CD4-positive, alpha-beta T cell treated with Interleukin-21 for 1 hour (primary cell): ENCODE measurements at places on chromosomes 16 and 17.

DNA sequence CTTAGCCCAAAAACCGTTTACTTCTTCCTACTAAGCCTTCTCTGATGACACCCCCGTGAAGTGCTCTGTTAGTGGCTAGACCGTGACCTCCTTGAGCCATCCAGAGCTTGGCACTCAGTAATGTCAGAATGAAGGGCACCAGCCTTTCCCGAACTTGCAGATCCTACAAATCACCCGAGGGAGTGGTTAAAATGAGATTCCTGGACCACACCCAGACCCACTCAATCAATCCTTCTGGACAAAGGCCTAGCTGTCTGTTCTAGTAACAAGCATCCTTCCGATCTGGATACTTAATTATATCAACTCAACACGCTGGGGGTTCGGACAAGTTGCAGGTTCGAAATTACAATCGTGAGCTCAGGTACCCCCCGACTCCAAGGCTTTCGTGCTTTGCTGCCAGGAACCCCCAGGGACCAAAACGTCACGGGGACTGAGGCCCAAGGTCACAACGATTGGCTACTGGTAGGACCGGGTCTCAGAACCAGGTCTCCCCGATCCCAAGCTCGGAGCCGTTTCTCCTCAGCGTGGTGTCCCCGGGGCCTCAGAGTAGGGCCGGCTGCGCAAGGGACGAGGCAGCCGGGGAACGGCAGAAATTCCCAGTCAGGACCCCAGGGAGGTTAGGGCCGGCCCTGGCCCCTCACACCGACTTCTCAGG, 527 bp downstream of the CIAPIN1 start:
- peak; percentile 26 for DNase-seq

- DNase-seq, result no peak
These were observed 22.2 kb downstream of the MEAK7 start for GRCh38 chr16:84482001-84482891.

GRCh38 chr16:88976366-88977017, 515 bp downstream of the CBFA2T3 start:
- no peak for DNase-seq

DNA sequence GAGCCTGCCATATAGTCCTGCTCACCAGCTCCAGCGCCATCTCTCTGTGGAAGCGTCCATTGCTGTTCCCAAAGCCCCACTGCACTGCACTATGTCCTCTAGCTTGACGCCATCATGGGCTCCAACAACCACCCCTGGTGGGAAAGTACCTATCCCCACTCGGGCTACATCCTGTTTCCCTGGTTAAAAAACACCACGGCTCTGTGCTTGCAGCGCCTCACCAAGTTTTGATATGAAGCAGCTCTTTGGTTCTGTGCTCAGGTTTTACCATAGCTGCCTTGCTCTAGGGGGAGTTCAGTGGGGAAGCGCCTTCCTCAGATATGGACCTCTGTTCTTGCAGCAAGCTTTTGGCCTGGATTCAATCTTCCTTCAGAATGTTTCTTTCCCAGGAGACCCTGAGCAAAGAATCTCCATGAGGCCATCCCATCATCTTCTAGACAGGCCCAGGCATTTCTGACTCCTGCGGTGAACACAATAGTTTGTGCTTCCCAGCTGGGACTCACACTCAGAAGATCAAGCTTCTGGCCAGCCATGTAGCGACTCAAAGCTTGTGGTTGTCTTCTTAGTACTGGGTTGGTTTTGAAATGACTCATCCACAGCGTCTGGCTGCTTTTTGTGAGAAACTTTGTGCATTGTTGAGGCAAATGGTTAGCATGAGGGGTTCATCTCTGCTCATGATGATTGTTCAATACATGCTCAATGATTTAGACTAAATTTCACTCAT, 39.5 kb downstream of the DYNLRB2 start:
- DNase-seq, result peak; percentile 72

DNA sequence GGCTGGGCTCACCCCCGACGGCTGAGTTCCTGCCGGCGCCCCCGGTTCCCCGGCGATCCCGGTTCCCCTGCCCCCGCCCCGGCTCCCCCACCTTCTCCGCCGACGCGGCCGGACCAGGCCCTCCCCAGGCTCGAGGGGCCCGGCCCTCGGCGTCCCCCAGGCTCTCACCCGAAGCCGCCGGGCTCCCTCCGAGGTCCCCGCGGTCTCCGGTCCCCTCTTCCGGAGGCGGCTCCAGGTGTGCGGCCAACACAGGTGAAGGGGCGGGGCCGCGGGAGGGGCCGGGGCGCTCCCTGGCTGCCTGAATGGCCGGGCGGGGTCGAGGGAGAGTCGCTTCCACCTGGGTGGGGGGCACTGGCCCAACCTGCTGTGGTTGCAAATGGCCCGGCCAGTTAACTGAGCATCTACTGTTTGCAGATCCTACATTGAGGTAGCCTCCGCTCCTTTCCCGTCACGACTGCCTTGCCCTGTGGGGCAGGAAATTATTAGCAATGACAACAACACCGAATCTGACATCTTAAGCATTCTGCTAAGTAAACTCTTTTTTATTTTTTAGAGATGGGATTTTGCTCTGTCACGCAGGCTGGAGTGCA, at the start of gene BICDL2:
BICDL2 (minus strand) TSS at position 219 of the 590 bp plus-strand sequence. CDS start 1,448 bp downstream, outside the sequence.
- no peak for DNase-seq

GRCh38 chr17:50076591-50077235, 18.4 kb upstream of the PDK2 start:
- DNase-seq, result no peak

GRCh38 chr17:17041571-17042383, 480 bp upstream of the MPRIP start:
- peak; percentile 97 for DNase-seq

GRCh38 chr17:37389160-37389559, 13.4 kb downstream of the C17orf78 start:
- DNase-seq, result no peak

DNA sequence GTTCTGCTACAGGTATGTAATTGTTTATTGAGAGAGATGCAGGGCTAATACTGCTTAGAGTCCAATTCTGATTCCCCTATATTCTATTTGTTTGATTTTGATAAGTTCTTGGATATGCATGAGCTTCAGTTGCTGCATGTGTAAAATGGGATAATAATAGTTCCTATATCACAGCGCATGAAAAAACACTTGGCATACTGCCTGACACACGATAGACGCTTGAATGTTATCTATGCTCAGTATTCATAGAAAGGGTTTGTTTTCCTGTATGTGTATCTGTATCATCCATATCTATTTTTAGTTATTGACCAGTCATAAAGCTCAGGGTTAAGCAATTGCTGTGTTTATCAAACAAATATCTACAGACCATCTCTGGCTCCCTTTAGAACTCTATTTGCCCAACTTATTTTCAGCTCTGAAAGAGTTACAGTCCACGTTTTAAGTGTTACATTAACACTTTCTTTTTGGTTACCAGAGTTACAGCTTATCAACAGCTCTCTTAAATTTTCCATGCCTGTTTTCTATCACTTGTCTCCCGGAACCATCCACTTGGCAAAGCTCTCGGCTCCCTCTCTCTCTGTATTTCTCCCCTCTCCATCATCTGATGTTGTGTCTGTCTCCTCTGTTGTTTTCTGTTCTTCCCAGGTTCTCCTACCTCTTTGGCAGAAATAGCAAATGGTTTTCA, 334.8 kb downstream of the CBLN1 start:
- DNase-seq, result no peak

GRCh38 chr17:49414271-49414621, 436 bp downstream of the PHB1 start:
- DNase-seq, result no peak

DNA sequence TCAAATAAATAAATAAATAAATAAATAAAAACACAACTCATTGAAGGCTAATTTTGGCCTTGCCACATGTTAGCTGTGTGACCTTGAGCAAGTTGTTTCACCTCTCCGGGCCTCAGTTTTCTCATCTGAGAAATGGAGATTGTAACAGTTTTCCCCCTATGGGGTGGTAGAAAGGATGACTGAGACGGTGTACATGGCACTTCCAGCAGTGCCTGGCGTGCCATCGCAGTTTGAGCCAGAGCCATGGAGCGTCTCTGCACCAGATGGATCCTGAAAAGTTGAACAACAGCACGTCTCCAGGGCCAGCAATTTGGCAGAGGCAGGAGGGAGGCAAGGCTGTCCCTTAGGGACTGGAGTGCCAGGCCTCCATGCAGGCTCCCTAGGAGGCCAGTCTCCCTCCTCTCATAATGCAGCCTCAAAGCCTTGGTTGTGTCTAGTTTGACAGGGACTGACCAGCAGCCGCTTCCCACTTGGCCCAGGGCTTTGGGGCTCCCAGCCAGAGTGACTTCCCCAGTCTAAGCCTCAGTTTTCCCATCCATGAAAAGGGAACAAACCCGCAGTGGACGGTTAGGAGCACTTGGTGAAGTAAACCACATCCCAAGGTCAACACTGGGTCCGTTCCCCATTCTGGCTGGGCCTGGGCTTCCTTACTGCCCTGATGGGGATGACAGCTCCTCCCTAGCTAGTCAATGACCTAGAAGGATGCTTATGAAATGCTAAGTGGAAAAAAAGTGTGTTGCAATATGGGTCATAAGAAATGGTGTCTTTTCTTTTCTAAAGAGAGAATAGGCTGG, 19.3 kb downstream of the SOCS1 start:
- DNase-seq, result no peak

DNA sequence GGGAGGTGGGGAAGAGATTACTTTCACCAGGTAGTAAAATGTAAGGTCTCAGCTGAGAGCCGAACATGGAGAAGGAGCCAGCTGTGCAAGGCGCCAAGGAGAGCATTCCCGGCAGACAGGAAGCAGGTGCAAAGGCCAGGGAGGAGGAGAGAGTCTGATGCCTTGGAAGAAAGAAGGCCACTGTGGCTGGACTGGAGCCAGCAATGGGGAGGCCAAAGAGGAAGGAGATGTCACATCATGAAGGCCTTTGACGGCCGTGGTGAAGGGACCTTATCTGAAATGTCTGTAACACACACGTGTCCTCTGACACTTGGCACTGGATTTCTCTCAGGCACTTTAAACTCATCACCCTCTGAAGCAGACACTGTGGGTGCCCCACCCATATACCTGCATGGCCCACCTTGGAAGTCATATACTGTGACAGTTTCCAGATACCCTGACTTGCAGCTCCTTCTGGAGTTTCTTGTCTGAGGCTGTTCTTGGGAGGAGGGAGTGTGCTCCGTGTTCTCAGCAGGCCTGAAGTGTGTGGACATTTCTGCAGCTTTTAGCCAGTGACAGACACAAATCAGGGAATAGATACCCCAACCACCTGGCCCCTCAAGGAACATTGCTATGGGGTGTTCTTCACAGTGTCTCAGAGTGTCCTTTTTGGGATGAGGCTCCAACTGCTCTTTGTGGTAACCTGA, 1.9 kb upstream of the SLC5A2 start:
- DNase-seq, result no peak

- no peak for DNase-seq
These were observed 43.3 kb upstream of the GFOD2 start for GRCh38 chr16:67762385-67762784.

GRCh38 chr17:80284631-80285030, 24.0 kb downstream of the RNF213 start:
- DNase-seq, result no peak

GRCh38 chr17:81119223-81120148, 45.8 kb upstream of the PVALEF start:
- DNase-seq, result peak; percentile 90

DNA sequence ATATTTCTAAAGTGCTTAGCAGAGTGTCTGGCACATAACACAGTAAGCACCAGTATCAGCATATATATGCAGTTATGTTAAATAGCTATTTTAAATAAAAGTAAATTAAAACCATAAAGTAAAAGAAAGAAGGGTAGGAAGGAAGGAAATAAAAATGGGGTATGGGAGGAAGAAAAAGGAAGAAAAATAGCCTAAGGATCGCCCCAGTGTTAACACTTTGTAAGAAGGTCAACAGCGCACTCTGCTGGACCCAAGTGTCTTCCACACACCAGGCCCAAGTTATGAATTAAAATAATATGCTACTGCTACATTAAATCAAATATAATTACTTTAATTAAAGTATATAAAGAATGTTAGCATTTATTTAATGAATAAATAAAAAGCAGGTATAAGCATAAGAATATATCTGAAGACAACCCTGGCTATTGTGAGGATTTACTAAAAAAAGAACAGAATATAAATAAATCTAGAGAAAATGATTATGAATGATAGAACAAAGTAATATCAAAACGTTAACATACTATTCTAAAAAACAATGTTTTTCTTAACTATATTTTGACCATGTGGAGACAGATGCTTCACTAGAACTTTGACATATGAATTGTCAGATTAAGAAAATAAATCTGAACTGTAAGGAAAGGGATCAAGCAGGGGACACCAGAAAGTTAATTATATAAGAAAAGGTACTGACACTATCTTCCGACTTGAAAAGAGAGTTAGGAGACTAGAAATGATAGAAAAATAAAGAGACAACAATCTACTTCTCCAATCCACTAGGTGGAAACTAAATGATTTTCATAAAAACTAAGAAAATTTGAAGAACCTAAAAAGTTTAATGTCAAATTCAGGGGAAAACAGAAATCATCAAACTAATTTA, 25.9 kb downstream of the BRIP1 start:
- DNase-seq, result peak; percentile 53

DNA sequence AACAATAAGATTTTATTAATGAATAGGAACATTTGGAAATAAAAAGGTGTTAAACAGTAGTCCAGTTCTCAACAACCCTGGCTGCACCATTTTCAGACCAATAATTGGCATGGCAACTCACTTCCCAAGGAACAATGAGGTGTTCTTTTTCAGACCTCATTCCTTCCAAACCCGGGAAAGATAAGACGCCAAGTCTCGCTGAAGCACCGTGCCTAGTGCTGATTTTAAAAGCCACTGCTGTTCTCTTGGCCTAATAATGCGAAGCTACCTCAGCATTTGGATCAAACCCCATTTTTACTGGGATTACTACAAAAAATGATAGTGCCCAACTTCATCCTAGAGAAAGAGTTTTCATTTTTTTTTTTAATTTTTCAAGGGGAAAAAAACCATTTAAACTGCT, 75.2 kb upstream of the NOL11 start:
- DNase-seq, result no peak

DNA sequence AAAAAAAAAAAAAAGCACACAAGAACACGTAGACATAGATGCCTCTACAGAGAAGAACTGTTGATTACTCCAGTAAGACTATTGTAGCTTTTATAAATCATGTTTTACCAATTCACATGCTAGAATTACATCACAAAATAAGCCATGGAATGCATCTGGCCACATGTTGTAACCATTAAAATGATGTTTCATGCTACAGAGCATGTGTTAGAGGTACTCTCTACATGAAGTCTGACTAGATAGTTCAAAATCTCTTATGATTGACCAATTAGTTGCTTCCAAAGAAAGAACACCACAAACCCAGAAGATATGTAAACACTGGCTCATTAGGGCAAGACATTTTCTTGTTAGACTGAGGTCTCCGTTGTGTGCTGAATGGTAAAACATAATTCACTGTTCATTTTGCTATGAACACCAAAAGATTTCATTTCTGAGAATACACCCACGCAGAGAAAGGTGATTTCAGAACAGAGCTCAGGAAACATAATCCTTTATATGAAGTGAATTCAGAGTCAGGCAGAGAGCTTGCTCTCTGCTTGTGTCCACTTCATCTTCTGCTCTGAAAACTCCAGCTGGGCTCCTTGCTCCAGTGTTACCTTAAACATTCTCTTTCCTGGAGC, 411.4 kb upstream of the SOX9 start:
- no peak for DNase-seq

DNA sequence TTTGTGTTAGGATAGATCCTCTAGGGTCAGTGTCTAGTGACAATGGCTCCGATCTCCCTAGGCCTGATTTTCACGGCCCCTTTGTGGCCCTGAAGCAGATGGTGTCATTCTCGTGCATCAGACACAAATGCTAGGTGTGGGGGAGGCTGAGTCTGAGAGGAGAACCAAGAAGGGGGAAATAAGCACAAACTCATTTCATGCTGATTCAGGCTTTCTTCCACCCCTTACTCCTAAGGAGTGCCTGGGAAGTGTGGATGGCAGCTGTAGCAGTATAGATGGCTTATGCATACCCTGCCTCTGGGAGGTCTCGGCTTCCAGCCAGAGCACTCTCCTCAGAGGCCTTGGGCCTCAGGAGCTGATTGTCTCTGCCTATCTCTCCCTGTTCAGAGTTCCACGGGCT, 1.8 kb upstream of the WNK4 start:
- no peak for DNase-seq
